Activated effector memory CD4-positive, alpha-beta T cell treated with Interleukin-2 at 50 U/mL for 16 hours (primary cell): ENCODE measurements at places on chromosomes 1 and 21.

DNA sequence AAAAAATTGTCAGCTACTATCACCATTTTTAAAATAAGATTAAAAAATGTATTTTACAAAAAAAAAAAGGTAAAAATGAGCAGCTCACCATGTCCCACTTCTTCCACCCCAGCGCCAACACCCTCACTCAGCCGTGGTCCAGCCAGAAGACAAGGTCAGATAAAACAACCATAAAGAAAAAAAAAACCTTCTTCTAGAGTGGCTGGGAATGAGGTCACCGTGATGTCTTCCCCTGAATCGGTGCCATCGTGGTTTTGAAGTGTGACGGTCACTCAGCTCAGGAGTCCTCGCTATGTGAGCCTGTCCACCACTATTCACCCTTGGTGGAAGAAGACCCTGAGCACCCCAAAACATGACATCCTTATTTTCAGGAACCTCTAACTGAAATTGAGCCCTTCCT is 38.1 kb downstream of the B3GALT5 start:
- DNase-seq = no peak

- DNase-seq = no peak
Measured at GRCh38 chr1:70583522-70583921, 172.5 kb downstream of the CTH start.

DNA sequence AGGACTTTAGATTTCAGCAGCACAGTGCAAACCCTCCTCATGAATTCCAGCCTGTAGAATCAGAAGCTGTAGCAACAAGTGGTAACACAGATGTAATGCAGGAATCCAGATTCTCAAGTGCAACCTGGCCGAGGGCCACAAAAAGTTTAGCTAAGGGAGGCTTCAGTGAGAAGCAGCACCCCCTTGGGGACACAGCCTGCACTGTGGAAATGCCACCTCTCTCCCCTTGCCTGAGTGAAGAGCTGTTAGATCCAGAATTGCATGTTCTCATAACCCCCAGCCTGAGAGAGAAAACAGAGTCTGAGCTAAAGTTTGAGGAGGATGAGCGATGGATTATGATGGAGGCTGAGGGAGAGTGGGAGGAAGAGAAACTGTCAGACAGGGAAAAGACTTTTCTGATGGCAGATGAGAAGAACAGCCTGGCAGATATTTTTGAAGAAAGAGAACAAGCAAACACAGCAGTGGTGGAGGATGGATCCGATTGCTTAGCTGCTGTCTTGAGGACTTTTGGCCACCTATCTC is 80.5 kb upstream of the BMP8A start:
- peak; percentile 46 for DNase-seq

DNA sequence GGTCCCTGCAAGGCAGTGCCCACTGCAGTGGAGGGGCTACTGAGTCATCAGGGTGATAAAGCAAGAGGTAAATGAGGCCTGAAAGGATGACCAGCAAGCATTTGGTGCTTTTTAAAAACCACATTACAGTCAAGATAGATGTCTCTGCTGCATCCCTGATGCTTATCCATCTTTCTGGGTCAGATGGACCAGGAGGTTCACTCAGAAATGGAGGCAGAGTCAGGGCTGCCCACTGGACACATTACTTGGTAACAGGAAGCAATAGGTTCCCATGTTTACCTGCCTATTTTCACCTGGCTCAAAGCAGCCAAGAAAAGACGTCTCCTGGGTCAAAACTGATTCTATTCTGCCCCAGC is 3.6 kb downstream of the SPATA46 start:
- no peak for DNase-seq

GRCh38 chr1:196178083-196178635 is 430.1 kb downstream of the KCNT2 start:
- no peak for DNase-seq
